H4 (cell line): ENCODE measurements at places on chromosomes 7 and 10. TPM values are rescaled to one million over a fixed set of nuclear protein-coding genes. Genes with fewer than 3 reads are reported as not detected.

DNA sequence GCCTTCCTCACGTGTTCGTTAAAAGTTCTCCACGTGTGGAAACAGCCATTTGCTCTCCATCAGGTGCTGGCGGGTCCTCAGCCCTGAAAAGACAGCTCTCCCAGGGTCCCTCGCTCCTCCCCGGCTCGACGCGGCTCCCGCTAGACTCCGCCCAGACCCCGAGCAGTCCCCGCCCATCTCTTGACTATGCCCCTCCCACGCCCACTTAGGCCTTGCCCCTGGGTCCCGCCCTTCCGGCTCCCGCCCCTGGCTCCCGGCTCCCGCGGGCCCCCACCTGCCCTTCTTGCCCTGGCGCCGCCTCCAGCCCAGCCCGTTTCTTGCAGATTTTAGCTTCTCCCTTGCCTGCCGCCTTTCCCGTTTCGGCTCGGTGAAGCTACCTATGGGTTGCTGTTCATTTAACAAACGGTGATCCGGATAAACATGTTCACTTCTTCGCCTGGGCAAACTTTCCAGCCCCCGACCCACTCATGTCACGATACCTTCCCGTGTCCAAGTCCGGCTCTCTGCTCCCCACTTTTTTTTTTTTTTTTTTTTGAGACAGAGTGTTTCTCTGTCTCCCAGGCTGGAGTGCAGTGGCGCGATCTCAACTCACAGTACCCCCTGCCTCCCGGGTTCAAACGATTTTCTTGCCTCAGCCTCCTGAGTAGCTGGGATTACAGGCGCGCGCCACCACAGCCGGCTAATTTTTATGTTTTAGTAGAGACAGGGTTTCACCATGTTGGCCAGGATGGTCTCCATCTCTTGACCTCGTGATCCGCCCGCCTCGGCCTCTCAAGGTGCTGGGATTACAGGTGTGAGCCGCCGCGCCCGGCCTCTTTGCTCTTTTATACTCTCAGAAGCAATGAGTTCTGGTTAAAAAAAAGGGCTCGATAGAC, 830 bp upstream of the ZNF438 start:
- peak; percentile 76 for DNase-seq

ITGB8 gene
- 83.5 and 107 TPM in 2 replicates for total RNA-seq

MMP21 gene
- total RNA-seq: not detected in 2 replicates

- DNase-seq: no peak
Measured at GRCh38 chr10:11908991-11909390, 85.8 kb downstream of the PROSER2 start.

GRCh38 chr7:333393-333764, 43.4 kb downstream of the FOXL3 start:
- no peak for DNase-seq

DNA sequence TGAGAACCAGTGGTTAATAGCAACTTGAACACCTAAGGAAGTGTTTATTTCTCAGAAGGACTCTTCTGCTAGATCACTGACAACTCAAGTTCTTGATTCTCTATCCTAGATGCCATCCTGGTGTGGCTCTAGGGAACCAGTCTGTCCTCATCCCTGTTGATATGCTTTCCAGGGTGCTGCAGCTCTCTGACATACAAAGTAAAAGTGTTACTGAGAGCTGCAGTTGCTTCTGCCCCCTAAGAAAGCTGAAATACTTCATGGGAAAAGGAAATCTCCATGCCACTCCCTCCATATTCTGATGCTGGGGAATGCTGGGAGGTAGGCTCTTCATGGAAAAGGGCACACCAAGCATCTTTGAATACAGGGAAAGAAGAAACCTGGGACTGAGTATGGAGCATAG, 168.1 kb downstream of the KLF6 start:
- DNase-seq: no peak

DNA sequence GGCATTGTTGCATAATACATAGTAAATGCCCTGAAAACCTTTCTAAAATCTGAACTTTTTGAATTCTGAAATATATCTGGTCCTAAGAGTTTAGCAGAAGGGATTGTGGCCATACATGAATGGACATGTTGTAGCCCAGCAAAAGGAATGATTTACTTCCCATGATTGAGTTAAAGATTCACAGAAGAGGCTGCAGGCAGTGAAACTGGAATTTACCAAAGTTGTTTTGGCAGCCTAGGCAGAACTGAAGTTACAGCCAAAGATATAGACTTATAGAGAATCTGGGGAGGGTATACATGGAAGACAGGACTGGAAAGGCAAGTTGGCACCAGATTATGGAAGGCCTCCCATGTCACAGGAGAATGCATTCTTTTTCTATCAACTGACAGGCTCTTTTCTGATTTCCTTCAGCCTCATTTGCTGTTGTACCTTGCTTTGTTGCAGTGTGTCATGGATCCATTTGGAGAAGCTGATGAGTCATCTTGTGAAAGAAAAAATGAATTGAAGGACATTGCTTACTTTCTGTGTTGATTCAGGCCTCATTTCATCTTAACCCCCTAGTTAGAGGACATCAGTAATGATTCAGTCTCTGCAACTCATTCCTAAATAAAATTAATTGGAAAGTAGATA, 356.2 kb upstream of the LRGUK start:
- DNase-seq: peak; percentile 17
